ENCODE measurements at places on chromosomes 2 and 18.

DNA sequence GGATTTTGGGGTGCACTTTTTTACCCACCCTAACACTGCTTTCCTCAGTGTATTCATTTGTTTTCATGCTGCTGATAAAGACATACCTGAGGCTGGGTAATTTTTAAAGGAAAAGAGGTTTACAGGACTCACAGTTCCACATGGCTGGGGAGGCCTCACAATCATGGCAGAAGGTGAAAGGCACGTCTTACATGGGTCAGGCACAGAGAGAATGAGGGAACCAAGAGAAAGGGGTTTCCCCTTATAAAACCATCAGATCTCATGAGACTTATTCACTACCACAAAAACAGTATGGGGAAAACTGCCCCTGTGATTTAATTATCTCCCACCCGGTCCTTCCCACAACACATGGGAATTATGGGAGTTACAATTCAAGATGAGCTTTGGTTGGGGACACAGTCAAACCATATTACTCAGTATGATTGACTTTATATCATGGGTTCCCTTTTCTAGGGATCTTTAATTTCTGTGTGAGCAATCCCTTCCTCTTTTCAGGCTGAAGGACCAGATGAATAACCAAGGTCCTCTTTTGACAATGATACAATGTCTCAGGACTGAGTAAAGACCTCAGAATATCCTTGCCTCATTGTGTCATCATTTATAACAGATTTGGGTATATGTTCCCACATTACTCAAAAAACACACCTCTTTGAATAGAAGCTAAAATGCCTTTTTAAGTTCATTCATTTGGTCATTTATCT is 100.1 kb upstream of the TRIB2 start:
- DNase-seq, result no peak

DNA sequence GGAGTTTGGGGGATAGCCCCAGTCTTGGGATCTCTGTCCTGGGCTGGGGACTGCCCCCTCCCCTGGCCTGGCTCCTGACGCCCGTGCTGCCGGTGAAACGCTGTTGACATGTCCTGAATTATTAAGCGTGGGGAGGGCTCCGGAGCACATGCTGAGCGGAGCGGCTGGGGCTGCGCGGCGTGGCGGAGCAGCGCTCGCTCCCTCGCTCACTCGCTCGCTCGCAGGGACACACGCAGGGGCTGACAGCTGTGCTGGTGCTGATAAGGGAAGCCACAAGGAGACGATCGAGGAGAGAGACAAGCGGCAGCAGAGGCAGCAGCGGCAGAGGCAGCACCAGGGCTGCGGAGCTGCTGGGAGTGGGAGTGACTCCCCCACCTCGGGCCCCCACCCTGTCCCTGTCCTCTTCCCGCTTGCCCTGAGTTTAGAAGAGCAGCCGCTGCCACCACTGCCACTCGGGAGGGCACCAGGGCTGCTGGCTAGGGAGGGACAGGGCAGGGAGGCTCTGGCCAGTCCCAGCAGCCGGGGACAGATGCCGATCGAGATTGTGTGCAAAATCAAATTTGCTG is at the start of gene ASIC4:
ASIC4 (plus strand) TSS at position 287 of the 566 bp plus-strand sequence; CDS start at position 530, 243 bp downstream.
- no peak for DNase-seq

- DNase-seq, result no peak
Observed at GRCh38 chr2:200467806-200468681, 41.8 kb downstream of the KCTD18 start.

- no peak for DNase-seq
Observed at GRCh38 chr2:136013955-136014354, 28.5 kb upstream of the DARS1 start.

Data from cortex of kidney (tissue), 1 donor.